T follicular helper cell (primary cell): ENCODE measurements at places on chromosomes 5 and 9.
A peak's percentile ranks its signal among the peaks of the same experiment; 100 is the strongest.

DNA sequence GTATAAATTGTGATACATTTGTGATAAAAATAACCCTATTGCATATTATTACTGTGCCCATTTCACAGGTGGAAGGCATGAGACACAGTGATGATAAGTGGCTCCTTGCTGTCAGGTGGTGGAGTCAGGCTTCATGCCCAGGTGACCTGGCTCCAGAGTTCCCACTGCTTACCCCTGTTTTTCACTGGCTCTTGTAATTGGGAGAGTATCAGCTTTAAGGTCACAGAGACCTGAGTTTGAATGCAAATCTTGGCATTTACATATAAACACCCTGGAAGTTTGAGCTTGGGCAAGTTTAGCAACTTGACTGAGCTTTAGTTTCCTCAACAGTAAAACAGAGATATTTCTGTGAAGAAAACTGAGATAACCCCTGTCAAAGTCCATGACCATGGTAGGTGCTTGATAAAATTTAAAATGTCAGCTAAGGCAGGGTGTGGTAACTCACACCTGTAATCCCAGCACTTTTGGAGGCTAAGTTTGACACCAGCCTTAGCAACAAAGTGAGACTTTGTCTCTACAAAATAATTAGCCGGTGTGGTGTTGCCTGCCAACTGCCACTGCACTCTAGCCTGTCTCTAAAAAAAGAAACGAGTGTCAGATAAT lies 29.2 kb downstream of the MAT2B start:
- no peak for DNase-seq

DNA sequence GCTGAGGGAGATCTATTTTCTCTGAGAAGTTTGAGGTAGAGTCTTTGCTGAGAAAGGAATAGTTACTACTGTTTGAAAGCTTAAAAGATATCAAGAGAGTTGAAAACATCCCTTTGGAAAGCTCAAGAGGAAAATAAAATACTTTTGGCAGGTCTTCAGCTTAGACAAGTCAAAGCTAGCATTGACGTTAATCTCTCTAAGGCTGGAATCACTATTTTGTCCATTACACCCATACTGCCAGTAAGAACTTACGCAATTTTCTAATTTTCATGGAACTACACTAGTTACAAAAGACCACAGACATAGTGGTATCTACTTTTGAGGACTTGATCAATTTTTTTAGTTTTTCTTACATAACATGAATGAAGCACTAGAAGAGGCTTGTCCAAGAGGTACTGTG lies 494.9 kb downstream of the PSAT1 start:
- DNase-seq, result no peak

DNA sequence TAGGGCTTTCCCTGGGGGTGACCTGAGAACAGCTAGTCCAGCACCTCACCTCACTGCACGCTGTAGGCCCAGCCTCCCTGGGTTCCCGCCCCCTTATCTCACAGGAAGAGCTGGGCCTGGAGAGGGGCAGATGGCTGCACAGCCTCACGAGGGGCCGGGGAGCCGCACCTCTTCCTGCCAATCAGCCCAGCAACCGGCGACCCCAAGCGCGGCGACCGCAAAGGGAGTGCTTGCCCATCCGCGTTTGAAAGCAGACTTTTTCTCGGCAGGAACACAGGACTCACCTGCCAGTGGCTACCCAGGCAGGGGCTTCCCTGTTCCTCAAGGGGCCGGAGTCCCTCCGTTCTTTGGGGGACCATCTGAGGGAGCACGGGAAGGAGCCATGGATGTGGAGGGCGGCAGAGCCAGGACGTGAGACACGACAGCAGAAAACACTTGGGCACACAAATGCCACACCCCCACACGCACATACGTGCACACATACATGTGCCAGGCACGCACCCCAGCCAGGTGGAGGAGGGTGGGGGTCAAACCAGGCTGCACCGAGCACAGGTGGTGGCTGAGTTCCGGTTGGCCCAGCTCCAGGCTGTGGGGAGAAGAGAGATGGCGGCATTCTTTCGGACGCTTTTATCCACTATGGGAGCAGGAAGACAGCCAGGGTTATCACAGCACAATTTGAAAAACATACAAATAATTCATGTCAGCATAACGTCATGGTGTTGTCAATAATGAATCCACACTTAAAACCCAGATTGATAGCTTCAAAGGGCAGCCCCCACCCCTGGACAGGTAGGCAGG lies 11.3 kb downstream of the TMEM250 start:
- DNase-seq, result no peak

- DNase-seq, result no peak
These were observed 47.0 kb downstream of the KIF24 start for GRCh38 chr9:34282096-34282495.

- DNase-seq, result no peak
These were observed 100.7 kb upstream of the TRPC7 start for GRCh38 chr5:136466041-136466415.

DNA sequence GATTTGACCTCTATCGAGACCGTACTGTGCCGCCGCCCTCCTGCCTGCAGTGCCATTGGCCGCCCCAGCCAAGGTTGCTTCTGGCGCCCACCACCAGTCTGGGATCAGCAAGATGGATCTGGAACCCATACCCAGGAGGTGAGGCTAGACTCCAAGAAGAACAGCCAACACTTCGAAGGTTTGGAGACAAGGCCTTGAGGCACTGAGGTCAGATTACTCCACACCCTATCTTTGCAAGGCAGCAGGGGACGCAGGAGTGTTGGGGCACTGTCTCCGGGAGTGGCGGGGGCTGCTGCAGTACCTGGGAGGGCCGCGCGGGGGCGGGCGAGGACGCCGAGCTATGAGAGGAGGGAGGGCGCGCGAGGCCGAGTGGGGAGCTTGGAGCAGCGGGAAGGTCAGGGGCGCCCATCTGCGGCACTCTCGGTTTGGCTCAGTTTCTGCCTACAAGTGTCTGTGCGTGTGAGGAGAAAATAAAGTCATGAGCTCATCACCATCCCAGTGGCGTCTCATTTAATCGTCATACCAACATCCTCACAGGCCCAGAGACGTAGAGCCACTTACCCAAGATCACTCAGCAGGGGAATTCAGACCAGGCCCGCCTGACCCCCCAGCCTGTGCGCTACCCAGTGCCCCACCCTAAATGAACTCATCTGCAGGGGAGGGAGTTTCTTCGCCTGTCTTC lies 20.5 kb upstream of the PSD2 start:
- peak; percentile 63 for DNase-seq

GRCh38 chr9:133584559-133585476 lies 24.4 kb downstream of the FAM163B start:
- DNase-seq, result no peak

- no peak for DNase-seq
These were observed 32.2 kb downstream of the TRIO start for GRCh38 chr5:14175381-14175780.

- no peak for DNase-seq
These were observed 209.2 kb upstream of the PAPPA start for GRCh38 chr9:115944166-115944948.

- DNase-seq, result no peak
These were observed 32.8 kb upstream of the PIP5K1B start for GRCh38 chr9:68672215-68672614.

GRCh38 chr5:179866241-179867078 lies 7.8 kb upstream of the MRNIP start:
- no peak for DNase-seq

DNA sequence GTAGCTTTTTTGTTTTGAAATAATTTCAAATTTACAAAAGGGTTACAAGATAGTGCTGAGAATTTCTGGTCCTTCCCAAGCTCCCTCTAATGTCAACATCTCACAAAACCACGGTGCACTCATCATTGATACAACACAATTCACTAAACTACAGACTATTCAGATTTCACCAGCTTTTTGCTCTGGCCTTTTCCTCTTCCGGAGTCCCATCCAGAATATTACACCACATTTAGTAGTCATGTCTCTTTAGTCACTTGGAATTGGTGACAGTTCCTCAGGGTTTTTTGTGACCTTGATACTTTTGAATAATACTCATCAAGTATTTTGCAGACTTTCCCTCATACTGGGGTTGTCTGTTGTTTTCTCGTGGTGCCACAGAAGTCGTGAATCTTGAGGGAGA lies 484.0 kb downstream of the GADD45G start:
- DNase-seq, result no peak
